Activated CD4-positive, alpha-beta T cell treated with anti-CD3 and anti-CD28 coated beads, Interleukin-2, amount 50 U/mL, for 4 hours (primary cell): ENCODE measurements at places on chromosomes 5 and 9.

DNA sequence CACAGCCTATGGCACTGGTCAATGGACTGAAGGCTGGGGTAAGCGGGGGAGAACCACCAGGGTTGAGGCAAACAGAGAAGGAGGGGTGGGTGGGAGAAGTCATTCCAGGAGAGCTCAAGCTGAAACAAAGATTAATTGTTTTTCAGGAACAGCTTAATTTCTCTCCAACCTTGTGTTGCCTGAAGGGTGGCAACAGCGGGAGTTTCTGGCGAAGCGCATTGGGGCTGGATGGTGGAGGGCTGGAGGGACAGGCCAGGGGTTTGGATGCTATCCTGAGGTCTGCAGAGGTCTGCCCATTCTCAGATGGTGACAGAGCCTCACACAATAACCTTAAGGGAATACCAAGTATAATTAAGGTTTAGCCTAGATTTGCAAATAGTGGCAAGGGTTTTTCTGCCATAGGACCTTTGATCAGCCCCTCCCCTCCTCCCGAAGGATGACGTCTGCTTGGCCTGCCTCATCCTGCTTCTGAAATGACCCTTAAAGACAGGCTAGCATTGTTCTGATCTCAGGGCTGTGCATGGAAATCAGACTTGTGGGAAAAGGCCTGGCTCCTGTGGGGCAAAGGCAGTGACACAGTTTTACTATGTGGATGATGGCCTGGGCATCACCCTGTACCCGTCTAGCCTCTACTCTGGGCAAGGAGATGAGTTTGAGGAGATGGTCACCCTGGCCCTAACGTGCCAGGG, 32.7 kb downstream of the PSD2 start:
- DNase-seq, result no peak

GRCh38 chr5:179431221-179431824, 86.1 kb upstream of the ADAMTS2 start:
- no peak for DNase-seq

DNA sequence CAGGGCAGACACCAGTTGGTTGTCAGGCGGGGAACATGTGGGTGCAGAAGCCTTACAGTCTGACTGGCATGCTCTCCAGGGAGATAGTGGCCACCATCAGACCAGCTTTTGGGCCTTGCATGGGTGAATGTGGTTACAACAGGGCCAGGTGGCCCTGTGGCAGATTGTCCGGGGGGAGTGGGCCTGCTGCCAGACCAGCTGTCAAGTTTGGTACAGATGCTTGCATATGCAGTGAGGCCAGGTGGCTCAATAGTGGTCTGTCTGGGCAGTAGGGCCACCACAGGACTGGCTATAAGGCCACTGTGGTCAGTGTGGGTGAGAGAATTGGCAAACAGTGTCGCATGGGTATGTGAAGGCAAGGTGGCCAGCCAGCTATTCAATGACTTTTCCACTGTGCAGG, 148.7 kb downstream of the FAM174A start:
- DNase-seq, result no peak

GRCh38 chr5:138186002-138186447, 7.1 kb downstream of the KIF20A start:
- no peak for DNase-seq

- DNase-seq, result no peak
These were observed 19.6 kb downstream of the TCERG1 start for GRCh38 chr5:146466521-146467349.

- DNase-seq, result no peak
These were observed 110.8 kb upstream of the ERCC6L2 start for GRCh38 chr9:95764533-95765319.
